Activated naive CD8-positive, alpha-beta T cell treated with anti-CD3 and anti-CD28 coated beads, Interleukin-2, amount 50 U/mL, for 24 hours (primary cell): ENCODE measurements at places on chromosomes 2 and 18.

- peaks cover 19% of the 10 kb centered on the region for H3K4me1 ChIP-seq
- peaks cover 4% of the 10 kb centered on the region for H3K36me3 ChIP-seq
- no peak for DNase-seq
- peaks cover 5% of the 10 kb centered on the region for H3K27me3 ChIP-seq
- no peak overlapping the region for H3K4me3 ChIP-seq
Measured at GRCh38 chr18:50875966-50876536, 2.9 kb upstream of the ME2 start.

- peak overlapping the region; percentile 65 for H3K4me3 ChIP-seq
- H3K36me3 ChIP-seq: peaks cover 15% of the 10 kb centered on the region
- H3K27ac ChIP-seq: peak overlapping the region; percentile 91
Measured at GRCh38 chr18:24019641-24020331, 5.2 kb downstream of the TTC39C start.

DNA sequence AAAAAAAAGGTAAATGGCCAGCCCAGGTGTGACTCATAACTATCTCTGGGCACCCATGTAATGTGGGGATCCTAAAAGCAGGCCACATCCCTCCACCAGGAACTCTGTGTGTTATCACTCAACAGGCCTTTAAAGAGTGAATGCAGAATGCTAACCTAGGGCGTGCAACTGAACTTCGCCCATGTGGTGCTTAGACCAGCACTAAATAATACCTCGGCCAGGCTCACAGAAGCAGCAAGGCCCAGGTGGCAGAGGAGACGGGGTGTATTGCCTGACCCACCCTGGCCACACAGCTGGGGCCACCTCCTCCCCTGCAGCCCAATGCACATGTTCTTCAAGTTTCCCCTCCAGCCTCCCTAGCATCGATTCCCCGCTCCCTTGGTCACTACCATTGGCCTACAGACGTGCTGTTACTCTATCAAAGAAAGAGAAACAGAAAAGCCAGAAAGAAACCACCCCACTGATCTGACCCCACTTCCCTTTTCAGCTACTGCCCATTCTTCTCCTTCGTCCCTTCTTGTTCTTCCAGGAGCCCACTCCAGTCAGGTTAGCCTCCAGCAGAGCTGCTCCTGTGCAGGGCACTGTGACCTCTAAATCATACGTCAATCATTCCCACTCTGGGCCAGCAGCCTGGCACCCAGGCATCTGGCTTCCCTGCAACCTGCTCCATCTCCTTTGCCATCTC, 22.0 kb downstream of the FAM178B start:
- no peaks in the 10 kb centered on the region for H3K36me3 ChIP-seq
- no peak for DNase-seq
- no peak overlapping the region for H3K27ac ChIP-seq

DNA sequence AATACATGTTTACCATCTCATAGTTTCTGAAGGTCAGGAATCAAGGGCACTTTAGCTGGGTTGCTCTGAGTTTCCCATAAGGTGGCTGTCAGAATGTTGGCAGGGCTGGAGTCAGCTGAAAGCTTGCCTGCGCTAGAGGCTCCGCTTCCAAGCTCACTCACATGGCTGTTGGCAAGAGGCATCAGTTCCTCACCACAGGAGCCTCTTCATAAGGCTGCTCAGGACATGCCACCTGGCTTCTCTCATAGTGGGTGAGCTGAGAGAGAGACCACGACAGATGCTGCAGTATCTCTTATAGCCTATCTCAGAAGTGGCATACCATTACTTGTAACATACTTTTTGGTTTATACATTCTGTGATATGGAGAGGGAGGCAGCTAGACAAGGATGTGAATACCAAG, 7.2 kb downstream of the HADHB start:
- H3K4me1 ChIP-seq: peaks cover 23% of the 10 kb centered on the region
- H3K27me3 ChIP-seq: no peaks in the 10 kb centered on the region
- DNase-seq: no peak
- H3K4me3 ChIP-seq: no peak overlapping the region
- peaks cover 6% of the 10 kb centered on the region for H3K36me3 ChIP-seq
- H3K27ac ChIP-seq: no peak overlapping the region

DNA sequence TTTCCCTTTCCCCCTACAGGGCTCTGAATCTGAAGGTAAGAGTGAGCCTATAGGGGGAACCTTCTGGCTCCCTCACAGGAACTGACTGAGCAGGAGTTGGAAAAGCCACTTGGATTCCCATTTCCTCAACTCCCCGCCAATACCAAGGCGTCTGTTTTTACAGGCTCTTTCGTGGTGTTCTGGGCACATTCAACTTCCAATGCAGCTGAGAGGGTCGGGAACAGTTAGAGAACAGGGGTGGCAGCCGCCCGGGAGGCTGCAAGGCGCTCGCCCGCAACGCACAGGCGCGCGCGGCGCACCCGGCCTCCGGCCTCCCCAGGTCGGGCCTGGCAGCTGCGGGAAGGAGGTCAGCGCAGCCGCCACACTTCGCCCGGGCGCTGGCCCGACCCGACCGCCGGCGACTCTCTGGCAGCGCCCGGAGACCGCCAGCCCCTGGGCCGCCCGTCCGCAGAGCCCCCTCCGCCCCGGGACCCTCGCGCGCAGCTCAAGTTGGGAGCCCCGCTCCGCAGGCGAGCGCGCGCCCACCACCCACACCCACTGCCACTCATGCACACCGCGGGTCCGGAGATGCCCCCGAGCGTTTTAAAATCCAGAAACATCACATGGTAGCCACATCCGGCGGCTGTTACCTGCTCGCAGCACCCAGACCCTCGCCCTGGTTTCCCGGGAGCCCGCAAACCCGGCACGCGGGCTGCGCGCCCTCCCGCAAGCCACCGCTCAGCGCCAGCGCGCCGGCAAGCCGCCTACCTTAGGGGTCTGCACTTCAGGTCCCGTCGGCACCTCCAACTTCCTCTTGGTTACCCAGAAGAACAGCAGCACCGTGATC, 816 bp downstream of the GALNT14 start:
- DNase-seq: peak; percentile 6
- H3K4me3 ChIP-seq: peak overlapping the region; percentile 65
- peaks cover 41% of the 10 kb centered on the region for H3K27me3 ChIP-seq
- H3K4me1 ChIP-seq: peaks cover 10% of the 10 kb centered on the region
- H3K27ac ChIP-seq: no peak overlapping the region

- H3K36me3 ChIP-seq: peaks cover 1% of the 10 kb centered on the region
- no peak overlapping the region for H3K27ac ChIP-seq
- no peak for DNase-seq
- H3K27me3 ChIP-seq: no peaks in the 10 kb centered on the region
- H3K4me3 ChIP-seq: no peak overlapping the region
Measured at GRCh38 chr2:148459377-148459778, 185.2 kb upstream of the EPC2 start.

GRCh38 chr18:38301621-38302020, 736.0 kb upstream of the CELF4 start:
- H3K27me3 ChIP-seq: no peaks in the 10 kb centered on the region
- no peak overlapping the region for H3K27ac ChIP-seq
- no peaks in the 10 kb centered on the region for H3K36me3 ChIP-seq
- no peak for DNase-seq
- H3K4me1 ChIP-seq: no peaks in the 10 kb centered on the region
- H3K4me3 ChIP-seq: no peak overlapping the region

GRCh38 chr2:235806986-235807750, 313.3 kb downstream of the AGAP1 start:
- no peak overlapping the region for H3K27ac ChIP-seq
- no peaks in the 10 kb centered on the region for H3K36me3 ChIP-seq
- DNase-seq: no peak

GRCh38 chr2:230946429-230947234, 21.6 kb upstream of the GPR55 start:
- H3K4me1 ChIP-seq: peaks cover 60% of the 10 kb centered on the region
- peaks cover 2% of the 10 kb centered on the region for H3K36me3 ChIP-seq
- DNase-seq: no peak
- H3K27ac ChIP-seq: no peak overlapping the region
- no peak overlapping the region for H3K4me3 ChIP-seq

GRCh38 chr2:232960862-232961261, 52.2 kb downstream of the NGEF start:
- peaks cover 5% of the 10 kb centered on the region for H3K27me3 ChIP-seq
- DNase-seq: no peak
- no peak overlapping the region for H3K27ac ChIP-seq
- no peak overlapping the region for H3K4me3 ChIP-seq
- H3K4me1 ChIP-seq: peaks cover 5% of the 10 kb centered on the region

DNA sequence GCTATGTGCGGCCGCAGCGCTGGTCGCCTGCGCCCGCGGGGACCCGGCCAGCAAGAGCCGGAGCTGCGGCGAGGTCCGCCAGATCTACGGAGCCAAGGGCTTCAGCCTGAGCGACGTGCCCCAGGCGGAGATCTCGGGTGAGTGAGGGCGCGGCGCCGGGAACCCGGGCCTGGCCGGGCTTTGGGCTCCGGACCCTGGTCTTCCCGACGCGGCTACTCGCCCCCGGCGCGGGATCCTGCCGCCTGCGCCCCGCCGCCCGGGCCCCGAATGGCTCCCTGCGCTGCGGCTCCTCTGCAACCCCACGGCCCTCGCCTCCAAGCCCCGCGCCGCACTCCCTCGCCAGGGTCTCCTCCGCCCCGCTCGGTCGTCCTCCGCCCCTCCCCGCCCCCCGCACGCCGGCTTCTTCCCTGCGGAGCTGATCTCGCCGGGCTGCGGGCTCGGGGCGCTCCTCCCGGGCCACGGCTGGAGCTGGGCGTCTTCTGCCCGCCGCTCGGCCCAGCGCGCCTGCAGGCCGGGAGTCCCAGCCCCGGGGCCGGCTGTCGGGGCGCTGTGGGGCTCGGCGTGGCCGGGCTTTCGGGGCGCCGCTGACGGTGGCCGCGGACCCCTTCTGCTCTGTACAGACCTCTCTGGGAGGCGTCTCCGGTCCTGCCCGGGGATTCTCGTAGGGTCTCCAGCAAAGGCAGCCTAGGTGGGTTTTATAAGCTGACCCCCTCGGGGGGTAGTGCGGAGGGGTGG, 652 bp downstream of the GPC1 start:
- DNase-seq: no peak
- H3K27me3 ChIP-seq: peaks cover 25% of the 10 kb centered on the region
- no peak overlapping the region for H3K4me3 ChIP-seq
- H3K36me3 ChIP-seq: no peaks in the 10 kb centered on the region

DNA sequence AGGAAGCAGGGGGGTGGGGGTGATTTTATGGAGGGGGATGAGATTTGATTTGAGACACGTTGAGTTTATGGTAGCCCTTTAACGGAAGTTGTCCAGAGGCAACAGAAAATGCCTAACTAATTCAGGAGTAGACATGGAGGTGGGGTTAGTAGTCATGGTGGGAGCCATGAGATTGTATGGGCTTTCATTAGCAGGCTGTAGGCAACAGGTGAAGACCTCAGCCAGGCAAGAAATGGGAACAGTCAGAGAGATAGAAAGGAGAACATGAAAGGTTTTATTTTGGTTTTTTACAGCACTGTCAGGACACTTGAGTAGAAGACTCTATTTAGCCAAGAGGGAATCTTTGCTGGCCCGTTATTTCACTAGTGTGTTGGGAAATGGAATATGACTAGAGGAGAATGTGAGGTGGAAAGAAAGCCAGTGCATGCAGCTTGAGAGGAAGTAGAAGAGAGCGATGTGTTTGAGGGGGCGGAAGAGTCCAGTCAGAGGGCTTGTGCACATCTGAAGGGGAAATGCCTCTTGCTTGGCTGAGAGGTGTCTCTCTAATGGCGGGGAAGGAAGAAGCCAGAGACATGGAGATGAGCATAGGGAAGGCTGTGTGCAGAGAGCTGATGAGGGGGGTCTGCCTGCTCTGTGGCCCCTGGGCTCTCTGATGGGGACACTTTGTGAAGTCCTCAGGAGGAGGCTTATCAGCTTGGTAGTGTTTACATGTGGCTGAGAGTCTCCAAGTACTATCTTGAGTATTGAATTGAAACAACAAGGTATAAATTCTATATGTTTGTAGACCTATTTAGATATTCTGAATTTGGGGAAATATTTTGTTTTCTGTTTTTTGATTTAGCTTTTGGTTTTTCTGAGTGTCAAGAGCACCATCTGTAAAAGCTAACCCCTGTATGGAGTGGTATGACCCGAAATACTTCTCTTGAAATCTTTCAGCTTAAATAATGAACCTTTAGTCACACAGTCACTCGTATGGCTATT, 66.9 kb upstream of the ITM2C start:
- H3K36me3 ChIP-seq: peaks cover 57% of the 10 kb centered on the region
- H3K27me3 ChIP-seq: no peaks in the 10 kb centered on the region
- H3K27ac ChIP-seq: no peak overlapping the region
- DNase-seq: peak; percentile 32
- H3K4me3 ChIP-seq: no peak overlapping the region

GRCh38 chr2:191869781-191870180, 22.9 kb upstream of the CAVIN2 start:
- no peaks in the 10 kb centered on the region for H3K36me3 ChIP-seq
- peaks cover 2% of the 10 kb centered on the region for H3K27me3 ChIP-seq
- H3K4me1 ChIP-seq: no peaks in the 10 kb centered on the region
- H3K27ac ChIP-seq: no peak overlapping the region

GRCh38 chr18:37218022-37218590, 347.5 kb downstream of the CELF4 start:
- H3K4me3 ChIP-seq: no peak overlapping the region
- peaks cover 12% of the 10 kb centered on the region for H3K36me3 ChIP-seq
- no peak overlapping the region for H3K27ac ChIP-seq
- H3K4me1 ChIP-seq: no peaks in the 10 kb centered on the region
- no peaks in the 10 kb centered on the region for H3K27me3 ChIP-seq

- DNase-seq: no peak
- peak overlapping the region; percentile 6 for H3K4me3 ChIP-seq
Measured at GRCh38 chr2:60966507-60967405, 50.8 kb upstream of the PEX13 start.

DNA sequence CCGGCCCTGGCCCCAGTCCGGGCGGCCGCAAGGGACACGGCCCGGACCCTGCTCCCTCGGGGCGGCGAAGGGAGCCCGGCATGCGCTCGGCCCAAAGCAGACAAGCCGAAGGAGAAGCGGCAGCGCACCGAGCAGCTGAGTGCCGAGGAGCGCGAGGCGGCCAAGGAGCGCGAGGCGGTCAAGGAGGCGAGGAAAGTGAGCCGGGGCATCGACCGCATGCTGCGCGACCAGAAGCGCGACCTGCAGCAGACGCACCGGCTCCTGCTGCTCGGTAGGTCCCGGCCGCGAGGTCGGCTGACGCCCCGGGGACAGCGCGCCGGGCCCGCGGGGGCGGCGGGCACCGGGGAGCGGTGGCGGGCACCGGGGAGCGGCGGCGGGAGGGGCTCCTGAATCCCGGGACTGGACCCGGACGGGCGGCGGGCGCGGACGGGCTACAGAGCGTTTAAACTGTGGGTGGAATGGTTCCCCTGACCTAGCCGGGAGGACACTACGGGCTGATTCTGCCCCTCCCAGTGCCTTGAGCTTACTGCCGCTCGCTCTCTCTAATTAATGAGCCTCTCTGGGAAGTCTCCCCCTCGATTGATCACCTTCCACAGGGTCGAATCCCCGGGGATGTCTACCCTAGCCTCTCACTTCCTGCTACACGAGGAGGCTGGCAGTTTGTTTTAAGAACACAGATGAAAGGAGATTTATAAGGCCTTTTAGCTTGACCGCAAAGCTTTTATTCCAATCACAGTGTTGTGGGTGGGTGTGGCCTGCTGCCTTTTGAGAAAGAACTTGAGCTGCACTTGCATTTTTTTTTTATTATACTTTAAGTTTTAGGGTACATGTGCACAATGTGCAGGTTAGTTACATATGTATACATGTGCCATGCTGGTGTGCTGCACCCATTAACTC, 853 bp downstream of the GNAL start:
- H3K27ac ChIP-seq: no peak overlapping the region
- H3K36me3 ChIP-seq: no peaks in the 10 kb centered on the region
- peaks cover 8% of the 10 kb centered on the region for H3K4me1 ChIP-seq
- H3K4me3 ChIP-seq: peak overlapping the region; percentile 34
- H3K27me3 ChIP-seq: peaks cover 58% of the 10 kb centered on the region
